ENCODE measurements at places on chromosomes 5 and 9. TPM values are rescaled to one million over a fixed set of nuclear protein-coding genes. Genes with fewer than 3 reads are reported as not detected.

DNA sequence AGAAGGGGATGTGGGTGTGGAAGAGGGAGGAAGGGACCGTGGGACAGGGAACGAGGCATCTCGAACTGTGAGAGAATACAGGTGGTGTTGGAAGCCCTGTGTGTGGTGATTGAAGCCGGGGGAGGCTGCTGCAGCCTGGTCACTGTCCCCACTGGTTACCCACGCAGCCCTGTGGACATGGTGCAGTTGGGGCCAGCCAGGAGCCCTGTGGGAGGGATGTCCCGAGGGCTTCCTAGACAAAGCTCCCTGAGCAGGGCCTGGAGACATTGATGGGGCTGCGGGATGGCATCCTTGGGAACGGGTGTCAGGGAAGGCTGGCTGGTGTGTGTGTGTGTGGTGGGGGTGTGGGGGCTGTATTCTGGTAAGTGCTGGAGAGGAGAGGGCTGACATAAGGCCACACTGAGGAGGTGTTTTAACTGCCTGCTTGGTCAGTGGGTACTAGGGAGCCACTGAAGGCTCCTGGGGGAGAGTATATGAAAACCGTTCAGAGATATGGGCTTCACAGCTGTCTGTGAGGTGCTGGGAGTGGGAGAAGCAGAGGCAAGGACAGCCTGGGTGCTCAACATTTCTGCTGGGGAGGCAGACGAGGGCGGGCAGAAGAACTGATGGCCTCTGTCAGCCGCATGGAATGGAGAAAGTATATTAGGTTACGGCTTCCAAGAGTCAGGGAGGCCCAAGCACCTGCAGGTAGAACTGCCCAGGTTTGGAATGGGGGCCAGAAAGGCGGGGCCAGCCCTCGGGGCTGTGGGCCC lies 20.0 kb downstream of the WNK2 start:
- no peak for DNase-seq

Gene PCDHGB7
- total RNA-seq, result 2.0 TPM

Gene MLANA
- not detected for total RNA-seq

DNA sequence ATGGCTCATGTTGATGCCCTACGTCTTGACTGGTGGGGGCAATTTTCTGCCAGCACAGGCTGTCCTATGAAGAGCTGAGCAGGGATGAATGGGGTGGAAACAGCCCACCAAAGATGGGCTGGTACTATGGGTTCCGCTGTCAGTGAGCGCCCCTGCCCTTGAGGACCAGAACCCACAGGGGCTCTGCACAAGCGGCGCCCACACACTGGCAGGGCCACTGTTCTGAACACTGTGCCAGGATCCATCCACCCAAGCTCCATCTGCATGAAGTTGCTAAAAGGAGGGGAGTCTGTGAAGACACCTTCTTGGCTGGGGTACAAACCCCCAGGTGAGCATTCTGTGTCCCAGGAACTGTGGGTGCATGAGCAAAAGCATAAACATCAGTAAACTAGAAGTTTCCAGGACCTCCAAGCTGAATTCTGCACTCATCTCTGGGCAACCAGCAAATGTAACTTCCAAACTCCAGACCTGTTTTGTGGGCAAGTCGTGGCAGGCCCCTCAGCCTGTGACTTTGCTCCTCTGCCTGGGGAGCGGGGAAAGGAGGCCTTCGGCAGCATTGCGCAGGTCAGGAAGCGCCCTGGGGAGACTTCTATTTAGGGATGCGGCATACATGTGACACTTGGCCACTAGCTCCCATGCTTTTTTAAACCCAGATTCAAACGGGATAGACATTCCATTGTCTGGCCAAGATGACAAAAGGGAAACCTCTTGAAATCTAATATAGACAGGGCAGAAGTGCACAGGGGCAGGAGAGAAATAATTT lies 48.9 kb downstream of the PTPN3 start:
- DNase-seq, result no peak

GRCh38 chr9:16369427-16369826 lies 501.0 kb downstream of the BNC2 start:
- no peak for DNase-seq

Gene ZDHHC21
- 3.0 TPM for total RNA-seq

Gene SPATA31A6
- not detected for total RNA-seq

Gene PRDM9
- 0.08 TPM for total RNA-seq

GRCh38 chr5:41856644-41857491 lies 13.4 kb downstream of the OXCT1 start:
- DNase-seq, result peak; percentile 47

DNA sequence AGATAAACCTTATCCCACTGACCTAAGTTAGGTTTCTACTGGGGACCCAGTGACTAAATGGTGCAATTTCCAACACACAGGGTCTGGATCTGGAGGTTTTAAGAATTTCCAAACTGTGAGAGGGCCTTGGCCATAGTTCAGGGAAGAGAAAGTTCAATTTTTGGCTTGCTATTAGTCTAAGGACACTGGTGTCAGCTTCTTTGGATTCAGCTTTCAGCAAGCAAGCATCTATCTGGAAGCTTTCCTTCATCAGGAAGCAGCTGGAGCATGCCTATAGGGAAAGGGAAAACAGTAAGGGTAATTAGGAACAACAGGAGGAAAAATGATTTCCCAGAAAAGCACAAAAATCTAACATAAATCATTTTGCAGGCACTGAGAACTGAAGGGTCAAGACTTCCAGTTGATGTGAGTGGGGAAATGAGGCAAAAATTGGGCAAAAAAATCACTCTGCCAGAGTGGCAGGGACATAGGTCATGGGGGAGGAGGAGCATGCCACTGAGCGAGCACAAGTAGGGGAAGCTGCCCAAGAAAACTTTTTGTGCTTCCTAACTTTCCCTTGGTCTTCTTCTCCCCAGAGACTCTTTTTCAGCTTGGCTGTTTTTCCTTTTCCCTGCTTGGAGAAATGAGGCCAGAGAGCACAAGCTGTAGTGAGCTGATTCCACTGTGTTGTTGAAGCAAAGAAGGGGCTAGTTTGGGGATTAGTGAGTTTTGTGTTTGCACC lies 299.6 kb downstream of the FGF10 start:
- no peak for DNase-seq

GRCh38 chr9:114336699-114337395 lies 7.2 kb downstream of the ORM2 start:
- no peak for DNase-seq

DNA sequence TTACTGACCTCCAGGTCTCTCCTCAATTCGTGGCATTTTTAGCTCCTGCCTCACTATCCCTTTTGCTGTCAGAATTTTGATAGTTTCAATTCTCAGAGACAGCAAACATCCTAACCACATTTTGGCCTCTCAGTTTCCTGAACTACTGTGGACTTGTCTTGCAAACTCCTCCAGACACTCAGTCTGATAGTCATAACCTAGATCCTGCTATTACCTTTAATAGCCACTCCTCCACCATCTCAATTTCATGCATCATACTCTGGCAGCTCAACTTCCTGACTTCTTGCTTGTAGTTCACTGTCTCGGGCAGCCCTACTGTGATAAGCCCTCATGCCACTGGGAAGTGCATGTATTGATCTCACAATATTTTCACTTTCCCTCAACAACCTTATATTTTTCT lies 481.8 kb upstream of the CDH18 start:
- DNase-seq, result no peak

GRCh38 chr9:121612511-121612998 lies 38.9 kb upstream of the DAB2IP start:
- DNase-seq, result no peak

DNA sequence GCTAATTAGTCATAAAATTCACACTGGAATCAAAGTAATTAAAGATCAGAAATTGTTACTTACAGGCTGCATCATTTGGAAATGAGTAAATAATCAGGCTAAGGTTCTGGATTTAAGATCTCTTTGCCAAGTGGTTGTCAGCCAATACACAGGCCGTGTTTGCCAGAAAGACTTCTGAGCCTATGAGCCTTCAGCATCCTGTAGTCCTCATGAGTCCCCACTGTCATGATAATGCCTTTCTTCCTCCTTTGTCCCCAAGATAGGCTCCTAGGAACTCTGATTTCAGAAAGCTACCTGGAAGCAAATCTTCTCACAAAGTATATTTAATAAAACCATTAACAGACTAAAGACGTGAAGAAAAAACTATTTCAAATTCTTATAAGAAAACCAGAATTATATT lies 810.5 kb downstream of the DNAH5 start:
- no peak for DNase-seq

Gene LVRN
- total RNA-seq, result 0.13 TPM

Gene FREM1
- total RNA-seq, result 0.86 TPM

Gene SNX18
- 22.3 TPM for total RNA-seq

GRCh38 chr5:133844836-133845235 lies 123.6 kb downstream of the C5orf15 start:
- DNase-seq, result no peak

- DNase-seq, result no peak
Observed at GRCh38 chr9:107173422-107174180, 109.5 kb upstream of the RAD23B start.

DNA sequence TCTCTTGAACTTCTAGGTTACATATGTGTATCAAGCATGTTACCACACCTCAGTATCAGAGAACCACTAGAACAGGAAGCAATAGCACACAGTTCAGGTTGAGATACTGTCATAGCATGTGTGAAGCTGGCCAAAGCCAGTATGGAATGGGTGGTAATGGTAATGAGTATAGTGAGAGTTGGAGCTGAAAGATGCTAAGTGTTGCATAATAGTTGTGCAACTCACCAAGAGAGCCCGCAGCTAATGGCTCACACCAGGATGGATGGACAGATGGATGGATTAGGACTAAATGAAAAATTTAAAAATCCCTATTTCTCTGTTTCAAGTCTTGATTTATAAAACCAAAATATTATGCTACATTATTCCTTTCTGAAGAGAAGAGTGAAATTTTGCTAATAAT lies 53.4 kb upstream of the KCNN2 start:
- no peak for DNase-seq

Gene CNTNAP3B
- total RNA-seq, result 2.0 TPM

DNA sequence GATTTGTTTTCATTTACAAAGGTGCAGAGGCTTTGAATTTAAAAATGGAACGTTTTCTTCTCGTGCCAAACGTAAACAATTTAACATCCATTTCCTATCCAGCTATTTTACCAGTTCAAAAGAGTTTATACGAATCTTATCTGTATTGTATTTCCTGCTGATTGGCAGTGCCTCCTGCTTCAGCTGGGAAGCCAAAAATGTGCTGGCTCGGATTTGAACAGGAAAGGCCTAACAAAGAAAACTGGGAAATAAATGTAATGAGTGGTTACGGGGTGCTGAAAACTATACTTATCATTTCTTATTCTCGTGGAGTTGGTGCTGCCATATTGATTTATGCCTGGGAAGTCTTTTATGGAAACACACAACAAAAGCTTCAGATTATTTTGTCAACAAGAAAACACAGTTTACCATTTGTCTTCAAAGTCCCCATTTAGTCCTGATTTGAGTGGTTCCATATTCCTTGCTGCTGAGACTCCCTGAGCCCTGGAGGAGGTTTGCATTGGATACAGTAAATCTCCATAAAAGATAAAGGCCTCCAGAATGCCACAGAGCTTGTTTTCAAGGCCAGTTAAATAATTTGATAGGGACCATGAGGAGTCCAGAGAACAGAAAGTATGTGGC lies 507.4 kb downstream of the RASEF start:
- no peak for DNase-seq

GRCh38 chr5:102855681-102856388 lies 100.7 kb downstream of the PAM start:
- DNase-seq, result no peak

Gene GDA
- 43.2 TPM for total RNA-seq

- no peak for DNase-seq
Observed at GRCh38 chr5:165209101-165209727, 1703.8 kb downstream of the MAT2B start.

DNA sequence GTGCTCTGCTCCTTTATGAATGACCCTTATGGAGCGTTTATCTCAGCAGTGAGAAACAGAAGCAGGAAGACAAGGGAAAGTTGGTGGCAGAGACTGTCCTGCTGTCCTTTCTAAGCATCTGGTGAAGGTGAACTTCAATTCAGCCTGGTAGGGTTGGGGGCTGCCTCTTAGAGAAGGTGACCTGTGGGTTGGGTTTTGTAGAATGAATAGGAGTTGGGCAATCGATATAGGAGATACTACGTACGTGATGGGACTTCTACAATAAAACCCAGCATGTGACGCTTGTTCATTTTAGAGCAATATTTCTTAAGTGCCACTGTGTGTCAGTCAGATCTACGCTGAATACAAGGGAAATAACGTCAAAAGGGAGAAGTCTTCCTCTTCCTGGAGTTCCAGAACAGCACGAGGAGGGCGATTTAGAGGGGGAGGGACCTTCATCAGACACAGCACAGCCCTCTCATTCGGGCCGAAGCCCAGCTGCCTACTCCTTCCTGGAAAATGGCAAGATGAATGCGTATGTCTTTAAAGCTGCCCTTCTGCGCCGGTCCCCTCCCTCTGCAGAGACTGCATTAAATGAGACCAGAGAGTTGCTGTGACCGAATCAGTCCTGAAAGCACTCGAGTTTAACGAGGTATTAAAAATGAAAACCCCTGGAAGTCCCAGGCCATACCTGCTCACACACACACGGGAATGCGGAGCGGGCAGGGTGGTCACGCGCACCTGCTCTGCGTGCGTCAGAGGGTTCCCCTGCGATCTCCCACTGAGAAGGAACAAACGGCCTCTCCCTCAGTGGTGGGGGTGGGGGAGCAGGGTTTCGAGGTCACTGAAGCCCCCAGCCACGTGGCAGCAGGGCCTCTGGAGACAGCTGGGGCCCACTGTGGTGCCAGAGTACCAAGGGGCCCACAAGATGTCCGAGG lies 85.3 kb upstream of the SARDH start:
- no peak for DNase-seq

Gene SOHLH1
- total RNA-seq, result not detected

GRCh38 chr5:139725073-139725830 lies 70.4 kb upstream of the PSD2 start:
- no peak for DNase-seq

Gene NXNL2
- not detected for total RNA-seq

GRCh38 chr9:16615451-16615850 lies 255.0 kb downstream of the BNC2 start:
- DNase-seq, result no peak

Gene OTULINL
- total RNA-seq, result 1.4 TPM

Gene PRELID1
- 68.1 TPM for total RNA-seq

- no peak for DNase-seq
Observed at GRCh38 chr9:30534455-30534854, 1850.0 kb upstream of the ACO1 start.

- DNase-seq, result no peak
Observed at GRCh38 chr9:83934569-83935275, 13.5 kb upstream of the KIF27 start.

Gene SLC34A3
- total RNA-seq, result not detected

DNA sequence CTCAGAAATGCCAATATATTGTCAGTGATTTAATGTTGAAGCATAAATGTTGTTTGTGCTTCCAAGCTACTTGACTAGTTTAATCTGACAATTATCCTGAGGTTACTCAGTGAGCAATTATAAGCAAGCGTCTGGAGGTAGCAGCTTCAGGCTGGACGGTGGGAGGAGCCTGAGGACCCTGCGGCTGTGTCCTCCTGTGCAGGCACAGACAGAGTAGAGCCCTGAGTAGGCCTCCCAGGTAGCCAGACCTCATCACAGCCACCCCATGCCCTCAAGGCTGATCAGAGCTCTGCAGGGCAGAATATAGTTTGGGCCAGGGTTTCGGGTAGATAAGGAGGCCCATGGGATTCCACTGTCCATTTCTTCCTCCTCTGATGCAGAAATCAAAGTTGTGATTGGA lies 153.6 kb downstream of the DRD1 start:
- DNase-seq, result no peak

Gene LHX6
- total RNA-seq, result 0.20 TPM

- DNase-seq, result no peak
Observed at GRCh38 chr5:95105638-95106037, 179.3 kb downstream of the MCTP1 start.

Gene NR4A3
- 0.13 TPM for total RNA-seq
